Lower lobe of right lung (tissue), 2 donors: ENCODE measurements at places on chromosomes 2 and 18. TPM values are rescaled to one million over a fixed set of nuclear protein-coding genes. Genes with fewer than 3 reads are reported as not detected.

GRCh38 chr2:119721043-119721442 lies 38.7 kb upstream of the PTPN4 start:
- no peak for DNase-seq

GRCh38 chr18:8610459-8610851 lies 1.2 kb downstream of the RAB12 start:
- DNase-seq: no peak

DNA sequence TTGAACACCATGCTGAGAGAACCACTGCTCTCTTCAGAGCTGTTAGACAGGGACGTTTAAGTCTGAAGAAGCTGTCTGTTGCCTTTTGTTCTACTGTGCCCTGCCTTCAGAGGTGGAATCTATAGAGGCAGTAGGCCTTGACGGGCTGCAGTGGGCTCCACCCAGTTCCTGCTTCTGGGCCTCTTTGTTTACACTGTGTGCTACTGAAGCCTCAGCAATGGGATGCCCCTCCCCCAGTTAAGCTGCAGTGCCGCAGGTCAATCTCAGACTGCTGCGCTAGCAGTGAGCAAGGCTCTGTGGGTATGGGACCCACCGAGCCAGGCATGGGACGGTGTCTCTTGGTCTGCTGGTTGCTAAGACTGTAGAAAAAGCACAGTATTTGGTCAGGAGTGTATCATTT lies 162.3 kb upstream of the NXPH2 start:
- no peak for DNase-seq

DNA sequence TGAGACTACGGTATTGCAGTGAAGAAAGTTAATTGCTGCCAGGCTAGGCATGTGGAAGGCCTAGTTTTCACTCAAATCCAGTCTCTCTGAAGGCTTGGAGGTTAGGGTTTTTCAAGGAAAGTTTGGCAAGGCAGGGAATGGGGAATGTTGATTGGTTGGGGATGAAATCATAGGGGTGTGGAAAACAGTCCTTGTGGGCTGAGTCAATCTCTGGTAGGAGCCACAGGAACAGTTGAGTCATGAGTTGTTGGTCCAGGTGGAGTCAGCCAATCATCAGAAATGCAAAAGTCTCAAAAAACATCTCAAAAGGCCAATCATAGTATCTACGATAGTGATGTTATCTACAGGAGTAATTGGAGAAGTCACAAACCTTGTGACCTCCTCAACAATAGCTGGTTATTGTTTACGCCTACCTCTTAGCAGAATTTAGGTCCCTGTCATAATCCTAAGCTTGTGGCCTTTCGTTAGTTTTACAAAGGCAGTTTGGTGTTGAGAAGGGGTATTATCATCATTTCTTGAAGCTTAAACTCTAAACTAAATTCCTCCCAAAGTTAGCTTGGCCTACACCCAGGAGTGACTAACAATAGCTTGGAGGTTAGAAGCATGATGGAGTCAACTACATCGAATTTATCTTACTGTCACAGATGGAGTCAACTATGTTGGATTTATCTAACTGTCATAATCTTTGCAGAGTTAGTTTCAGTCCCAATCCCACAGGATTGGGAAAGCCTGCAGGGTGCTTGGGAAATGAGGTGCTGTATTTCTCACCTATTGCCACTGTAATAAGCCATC lies 33.7 kb upstream of the APCDD1 start:
- DNase-seq: no peak

- DNase-seq: no peak
These were observed 37.8 kb downstream of the AGPS start for GRCh38 chr2:177430411-177430810.

DNA sequence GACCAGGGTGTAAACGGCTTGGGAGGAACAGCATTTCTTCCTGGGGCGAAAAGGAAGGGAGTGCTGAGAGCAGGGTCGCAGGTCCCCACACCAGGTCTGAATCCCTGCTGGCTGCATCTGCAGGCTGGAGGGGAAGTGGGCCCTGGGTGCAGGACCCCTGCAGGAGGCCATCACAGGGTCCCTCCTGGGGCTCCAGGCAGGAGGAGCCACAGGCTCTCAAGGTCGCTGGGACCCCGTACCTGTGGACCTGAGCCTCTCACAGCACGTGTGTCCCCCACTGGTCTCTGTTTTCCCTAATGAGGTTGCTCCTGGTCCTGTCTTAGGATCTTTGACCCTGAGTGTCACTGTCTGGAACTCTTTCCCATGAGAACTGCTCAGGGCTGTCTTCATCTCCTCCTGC lies 147.8 kb upstream of the ZNF236 start:
- DNase-seq: no peak

- DNase-seq: no peak
These were observed 6.1 kb upstream of the CYRIA start for GRCh38 chr2:16671760-16672159.

GRCh38 chr18:79917853-79918614 lies 33.4 kb downstream of the SLC66A2 start:
- peak; percentile 34 for DNase-seq

GRCh38 chr18:5286525-5286924 lies 9.0 kb downstream of the ZBTB14 start:
- DNase-seq: no peak

GRCh38 chr18:154151-154550 lies 4.2 kb upstream of the USP14 start:
- DNase-seq: no peak

GRCh38 chr18:24054130-24054529 lies 39.6 kb downstream of the TTC39C start:
- no peak for DNase-seq

GRCh38 chr2:197786010-197786877 lies 1.1 kb upstream of the BOLL start:
- peak; percentile 59 for DNase-seq

DNA sequence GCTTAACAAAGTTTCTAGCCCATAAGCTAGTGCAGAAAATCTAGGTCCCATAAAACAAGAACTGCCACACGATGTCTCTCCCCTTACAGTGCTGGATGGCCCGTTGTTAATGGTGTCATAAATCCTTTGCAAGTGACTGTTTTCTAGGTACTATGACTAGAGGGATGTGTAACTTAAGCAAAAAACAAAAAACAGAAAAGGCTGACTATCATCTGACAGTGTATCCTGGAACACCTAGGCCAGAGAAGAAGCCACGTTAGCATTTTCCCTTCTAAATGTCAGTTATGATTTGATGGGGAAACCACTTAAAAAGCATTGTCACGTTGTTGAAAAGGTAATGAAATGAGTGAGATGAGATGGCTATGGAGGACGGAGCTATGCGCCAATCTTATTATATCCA lies 2.4 kb downstream of the CASP8 start:
- no peak for DNase-seq

DNA sequence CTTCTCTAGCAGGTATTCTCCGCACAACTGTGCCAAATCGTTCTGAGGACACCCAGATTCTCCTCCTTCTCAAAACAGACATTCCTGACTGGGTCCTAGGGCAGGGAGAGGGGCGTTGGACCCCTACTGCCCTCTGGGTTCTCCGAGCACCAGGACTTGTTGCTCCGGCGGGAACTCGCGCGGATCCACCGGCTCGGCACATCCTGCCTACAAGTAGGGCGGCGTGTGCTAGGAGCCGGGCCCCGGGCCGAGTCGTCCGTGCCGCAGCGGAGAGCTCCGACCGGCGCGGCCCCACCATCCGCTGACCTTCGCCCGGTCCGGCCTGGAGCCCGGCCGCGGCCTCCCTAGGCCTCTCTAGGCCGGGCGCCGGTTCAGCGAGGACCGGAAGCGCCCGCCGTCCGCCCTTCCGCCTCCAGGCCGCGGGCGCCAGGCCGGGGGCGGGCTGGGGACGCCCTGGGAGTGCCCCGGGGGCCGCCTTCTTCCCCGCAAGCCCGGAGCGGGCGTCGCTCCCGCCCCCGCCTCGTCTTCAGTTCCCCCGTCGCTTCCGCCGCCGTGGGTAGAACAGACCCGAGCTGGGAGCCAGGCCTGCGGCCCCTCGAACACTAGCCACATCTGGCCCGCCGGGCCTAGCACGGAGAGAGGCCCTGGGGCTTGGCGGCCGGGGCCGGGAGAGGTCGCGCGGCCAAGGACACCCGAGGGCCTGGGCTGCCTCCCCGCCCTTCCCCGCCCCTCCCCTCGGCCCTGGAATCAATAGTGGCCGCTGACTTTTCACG lies 7.6 kb upstream of the ONECUT2 start:
- DNase-seq: no peak

DNA sequence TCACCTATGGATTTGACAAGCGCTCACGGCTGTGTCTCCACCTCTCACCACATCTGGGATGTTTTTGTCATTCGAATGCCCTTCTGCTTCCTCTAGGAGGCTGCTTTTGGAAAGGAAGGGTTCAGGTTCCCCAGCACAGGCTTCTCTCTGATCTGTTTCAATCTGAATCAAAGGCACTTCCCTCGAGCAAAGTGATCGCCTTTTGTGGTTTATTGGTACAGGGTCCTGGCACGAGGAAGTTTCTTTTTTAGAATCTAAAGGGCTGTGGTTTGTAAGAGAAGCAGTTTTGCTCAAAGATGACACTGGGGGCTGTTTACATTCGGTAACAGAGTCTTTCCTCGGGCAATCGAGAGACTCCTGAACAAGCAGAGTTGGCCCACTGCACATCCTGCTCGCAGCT lies 145.0 kb downstream of the DAW1 start:
- no peak for DNase-seq

GRCh38 chr2:166329465-166329864 lies 46.3 kb downstream of the SCN9A start:
- no peak for DNase-seq

GRCh38 chr2:36163520-36164254 lies 191.9 kb upstream of the CRIM1 start:
- DNase-seq: no peak

DNA sequence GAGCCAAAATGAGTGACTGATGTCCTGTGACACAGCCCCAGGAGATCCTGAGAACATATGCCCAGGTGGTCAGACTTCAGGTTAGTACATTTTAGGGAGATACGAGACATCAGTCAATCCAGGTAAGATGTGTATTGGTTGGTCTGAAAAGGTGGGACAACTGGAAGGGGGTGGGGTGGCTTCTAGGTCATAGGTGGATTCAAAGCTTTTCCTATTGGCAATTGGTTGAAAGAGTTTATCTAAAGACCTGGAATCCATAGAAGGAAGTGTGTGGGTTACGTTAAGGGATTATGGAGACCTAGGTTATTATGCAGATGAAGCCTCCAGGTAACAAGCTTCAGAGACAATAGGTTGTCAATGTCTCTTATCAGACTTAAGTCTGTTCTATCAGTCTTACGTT lies 136.5 kb downstream of the ZNF532 start:
- no peak for DNase-seq

- DNase-seq: no peak
These were observed 659.5 kb upstream of the HS6ST1 start for GRCh38 chr2:128978212-128978611.

DNA sequence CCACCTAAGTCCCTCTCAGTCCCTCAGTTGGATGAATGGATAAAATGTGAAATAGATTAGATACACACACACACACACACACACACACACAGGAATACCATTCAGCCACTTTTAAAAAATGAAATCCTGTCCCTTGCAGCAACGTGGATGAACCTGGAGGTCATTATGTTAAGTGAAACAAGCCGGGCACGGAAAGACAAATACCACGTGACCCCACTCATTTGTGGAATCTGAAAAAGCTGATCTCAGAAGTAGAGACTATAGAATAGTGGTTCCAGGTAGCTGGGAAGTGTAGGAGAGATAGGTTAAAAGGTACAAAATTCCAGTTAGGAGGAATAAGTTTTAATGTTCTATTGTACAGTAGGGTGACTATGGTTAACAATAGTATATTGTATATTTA lies 31.0 kb downstream of the TTC32 start:
- DNase-seq: no peak

- DNase-seq: no peak
These were observed 1377.6 kb upstream of the PIK3C3 start for GRCh38 chr18:40577239-40577980.

- DNase-seq: peak; percentile 84
These were observed 69.3 kb upstream of the SEC11C start for GRCh38 chr18:59070181-59070912.

DNA sequence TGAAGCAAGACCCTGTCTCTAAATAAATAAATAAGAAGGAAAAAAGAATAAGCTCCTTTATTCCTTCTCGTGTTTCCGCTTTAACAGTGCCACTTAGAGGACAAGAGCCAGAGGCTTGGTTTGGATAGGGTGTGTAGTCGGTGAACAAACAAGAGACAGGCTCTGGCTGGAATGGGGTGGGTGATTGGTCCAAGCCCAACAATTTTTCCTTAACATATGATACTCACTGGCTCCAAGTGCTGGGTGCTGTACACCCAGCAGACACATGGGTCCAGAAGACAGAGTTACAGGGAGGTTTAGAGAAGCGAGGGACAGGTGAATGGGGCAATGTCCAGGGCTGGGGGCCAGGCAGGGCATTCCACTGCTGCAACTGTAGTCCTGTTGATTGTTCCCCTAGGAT lies 77.8 kb downstream of the NCAPH start:
- no peak for DNase-seq

DNA sequence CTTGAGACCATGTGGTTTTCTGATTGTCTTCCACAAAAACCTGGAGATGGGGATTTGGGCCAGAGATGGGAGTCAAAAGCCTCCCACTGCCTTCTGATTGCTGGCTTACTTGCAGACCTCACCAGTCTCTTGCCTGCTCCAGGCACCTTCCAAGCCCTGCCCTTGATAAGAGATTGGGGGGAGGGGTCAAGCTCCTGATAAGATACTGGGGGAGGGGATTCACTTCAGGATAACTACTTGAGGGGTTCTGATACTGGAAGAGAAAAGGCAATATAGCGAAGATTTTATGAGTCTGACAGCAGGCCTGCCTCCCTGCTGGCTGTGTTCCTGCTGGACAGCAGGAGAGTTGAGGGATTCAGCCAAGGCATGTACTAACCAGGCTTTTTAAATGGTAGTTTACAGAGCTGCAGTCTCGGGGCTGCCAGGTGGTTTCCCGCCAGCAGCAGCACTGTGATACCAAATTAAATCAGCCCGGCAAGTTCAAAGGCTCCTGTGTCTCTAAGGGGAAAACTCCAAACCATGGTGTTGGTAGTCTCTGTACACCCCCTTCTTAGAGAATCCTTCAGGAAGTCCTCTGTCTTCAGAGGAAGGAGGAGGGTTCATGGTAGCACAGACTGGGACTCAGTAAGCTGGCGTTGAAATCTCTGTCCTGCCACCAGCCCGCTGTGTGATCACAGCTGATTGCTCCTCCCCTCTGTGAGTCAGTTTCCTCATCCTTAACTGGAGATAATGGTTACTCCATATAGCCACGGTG lies 58.3 kb downstream of the FBXO36 start:
- DNase-seq: no peak

- DNase-seq: no peak
These were observed 87.6 kb downstream of the ACKR3 start for GRCh38 chr2:236657215-236657614.

The ARHGAP25 gene
- total RNA-seq: 48.5 TPM

The L3MBTL4 gene
- total RNA-seq: 16.9 TPM

The ANKRD36B gene
- total RNA-seq: 16.8 TPM

The KHK gene
- 5.1 TPM for total RNA-seq

The TCF7L1 gene
- 17.1 TPM for total RNA-seq

The IMMT gene
- total RNA-seq: 58.0 TPM

The CRACDL gene
- total RNA-seq: 17.8 TPM

The ZSWIM2 gene
- total RNA-seq: not detected

The FEV gene
- not detected for total RNA-seq

The ELOA2 gene
- total RNA-seq: not detected
